ENCODE measurements at places on chromosomes 2 and 18.

DNA sequence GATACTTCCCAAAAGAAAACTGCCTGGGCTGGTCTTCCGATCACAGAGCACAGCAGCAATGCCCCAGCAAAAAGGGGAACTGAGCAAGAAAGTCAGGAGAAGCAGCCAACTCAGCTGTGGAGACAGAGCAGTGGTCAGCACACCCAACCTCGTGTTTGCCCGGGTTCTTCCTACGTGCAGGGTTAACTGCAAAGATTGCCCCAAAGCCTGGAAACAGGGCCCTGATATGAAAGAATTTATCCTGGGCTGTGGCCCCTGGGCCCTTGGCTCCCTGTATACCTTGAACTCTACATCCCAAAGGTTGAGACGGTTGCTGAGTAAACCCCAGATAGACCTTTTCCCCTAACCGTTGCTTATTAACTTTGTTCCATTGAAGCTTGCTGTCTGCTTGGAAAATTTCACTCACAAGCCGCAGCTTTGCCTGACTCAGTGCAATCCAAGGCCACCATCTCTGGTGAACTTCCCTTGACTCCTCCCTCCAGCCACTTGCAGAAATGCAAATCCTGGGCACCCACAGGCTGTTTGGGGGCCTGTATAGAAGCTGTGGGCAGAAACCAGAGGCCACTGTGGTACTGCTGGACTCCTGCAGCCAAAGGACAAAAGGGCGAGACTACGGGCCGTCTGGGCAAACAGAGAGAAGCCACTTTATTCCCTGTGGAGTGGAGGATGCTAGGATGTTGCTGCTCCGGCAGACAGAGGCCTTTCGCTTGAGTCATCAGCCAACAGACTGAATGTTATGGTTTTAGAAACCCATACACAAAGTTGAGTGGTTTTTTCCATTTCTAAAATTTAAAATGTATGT lies 18.2 kb downstream of the NRP2 start:
- DNase-seq = no peak

GRCh38 chr2:226057365-226057764 lies 657.9 kb downstream of the NYAP2 start:
- no peak for DNase-seq

- no peak for DNase-seq
Measured at GRCh38 chr2:128812183-128812940, 493.7 kb upstream of the HS6ST1 start.

DNA sequence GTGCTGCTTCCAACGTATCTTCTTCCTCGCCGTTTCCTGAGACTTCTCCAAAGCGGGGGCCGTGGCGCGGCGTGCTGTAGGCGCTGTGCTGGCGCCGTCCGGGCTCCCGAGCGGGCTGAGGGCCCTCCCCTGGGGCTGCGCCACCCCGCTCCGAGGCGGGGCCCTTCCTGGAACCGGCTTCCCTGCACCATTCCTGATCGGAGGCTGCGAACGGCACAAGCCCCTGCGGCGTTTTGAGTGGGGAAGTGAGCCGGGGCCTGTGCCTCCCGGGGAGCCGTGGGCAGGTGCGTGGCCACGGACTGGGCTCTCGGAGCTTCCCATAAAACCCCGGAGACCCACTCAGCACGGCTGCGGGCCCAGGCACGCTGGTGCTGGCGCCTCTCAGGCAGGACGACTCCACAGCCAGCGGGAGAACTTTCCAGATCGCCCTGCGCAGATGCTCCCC lies 74.7 kb downstream of the PSMG2 start:
- no peak for DNase-seq

DNA sequence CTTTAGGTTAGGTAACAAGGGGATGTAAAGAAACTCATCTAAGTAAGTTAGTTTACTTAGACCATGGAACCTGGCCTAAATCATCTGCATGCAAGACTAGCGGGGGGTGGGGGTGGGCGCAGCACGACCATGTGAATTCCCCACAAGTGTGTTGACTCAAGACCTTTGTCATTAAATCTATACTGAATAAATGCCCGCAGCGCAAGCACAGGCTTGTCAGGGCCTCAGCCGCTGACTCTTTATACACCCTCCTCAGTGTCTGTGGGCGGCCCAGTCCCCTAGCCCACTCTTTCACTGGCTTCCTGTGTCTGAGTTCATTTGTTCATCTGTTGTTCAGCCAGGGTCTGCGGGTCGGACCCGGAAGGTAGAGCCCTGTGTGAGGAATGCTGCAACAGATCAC lies 17.8 kb downstream of the MAP3K2 start:
- no peak for DNase-seq

DNA sequence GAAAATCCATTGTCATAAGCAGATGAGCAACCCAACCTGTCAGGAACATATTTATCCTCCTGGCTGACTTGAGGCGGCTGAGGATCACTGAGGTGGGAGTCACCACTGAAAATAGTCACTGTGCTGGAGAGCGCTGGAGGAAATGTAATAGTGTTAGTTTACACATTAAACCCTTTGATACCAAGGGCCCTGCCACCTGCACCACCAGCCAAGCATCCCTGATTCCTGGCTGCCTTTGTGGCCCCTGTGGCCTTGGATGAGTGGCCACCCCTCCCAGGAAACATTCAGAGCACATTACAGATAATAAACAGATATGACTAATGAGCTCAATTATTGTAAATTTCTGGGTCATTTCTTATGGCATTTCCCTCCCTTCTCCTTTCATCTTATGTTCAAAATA lies 105.9 kb downstream of the LYPD1 start:
- DNase-seq = no peak

DNA sequence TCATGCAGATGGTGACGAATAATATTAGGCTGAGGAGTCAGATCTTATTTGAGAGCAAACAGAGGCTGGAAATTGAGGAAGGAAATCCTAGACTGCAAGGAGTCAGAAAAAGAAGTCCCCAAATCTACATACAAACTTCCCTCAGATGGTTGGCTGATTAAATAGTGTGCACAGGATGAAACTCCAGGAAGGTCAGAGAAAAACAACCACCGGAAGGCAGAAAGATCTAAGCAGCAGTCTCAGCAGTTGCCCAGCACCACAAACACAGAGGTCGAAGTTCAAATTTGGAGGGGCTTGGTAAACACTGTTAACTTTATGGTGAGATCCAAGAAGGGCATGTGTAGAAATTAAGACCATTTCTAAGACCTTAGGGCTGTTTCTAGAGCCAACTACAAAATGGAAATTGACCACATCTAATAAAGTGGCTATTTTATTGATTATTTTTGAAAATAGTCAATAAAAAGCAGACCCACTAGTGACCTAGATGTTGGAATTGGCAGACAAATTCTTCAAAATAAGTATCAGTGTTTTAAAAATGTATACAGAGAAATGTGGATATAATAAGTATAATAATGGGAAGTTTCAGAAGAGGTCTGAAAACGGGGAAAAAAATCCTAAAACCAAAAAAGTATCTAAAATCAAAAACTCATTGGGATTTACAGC lies 134.8 kb downstream of the GALNT1 start:
- no peak for DNase-seq

- no peak for DNase-seq
Measured at GRCh38 chr2:224904381-224904780, 137.9 kb downstream of the DOCK10 start.

GRCh38 chr18:62479574-62479973 lies 43.3 kb upstream of the ZCCHC2 start:
- no peak for DNase-seq

Measured in stimulated activated CD4-positive, alpha-beta T cell treated with anti-CD3 and anti-CD28 coated beads, Interleukin-2, amount 100 ng/mL, for 4 hours (primary cell).